H1 (cell line): ENCODE measurements at places on chromosomes 12 and 14. TPM values are rescaled to one million over a fixed set of nuclear protein-coding genes. Genes with fewer than 3 reads are reported as not detected.

SLCO1C1 gene
- 0.55 and 0.74 TPM in 2 replicates for total RNA-seq

HOXC13 gene
- total RNA-seq: 0.13 TPM in 1 of 2 replicates, not detected in the other

P2RX2 gene
- 0.84 and 1.5 TPM in 2 replicates for total RNA-seq

SPRYD4 gene
- total RNA-seq: 4.0 and 4.3 TPM in 2 replicates

FOXM1 gene
- 118 and 121 TPM in 2 replicates for total RNA-seq

ARMH4 gene
- 24.8 and 25.4 TPM in 2 replicates for total RNA-seq

- DNase-seq: no peak
- H3K4me3 ChIP-seq: no peak overlapping the region
- H3K36me3 ChIP-seq: no peaks in the 10 kb centered on the region
- no peaks in the 10 kb centered on the region for H3K27me3 ChIP-seq
Measured at GRCh38 chr14:92348154-92348553, 25.2 kb downstream of the SLC24A4 start.

DNA sequence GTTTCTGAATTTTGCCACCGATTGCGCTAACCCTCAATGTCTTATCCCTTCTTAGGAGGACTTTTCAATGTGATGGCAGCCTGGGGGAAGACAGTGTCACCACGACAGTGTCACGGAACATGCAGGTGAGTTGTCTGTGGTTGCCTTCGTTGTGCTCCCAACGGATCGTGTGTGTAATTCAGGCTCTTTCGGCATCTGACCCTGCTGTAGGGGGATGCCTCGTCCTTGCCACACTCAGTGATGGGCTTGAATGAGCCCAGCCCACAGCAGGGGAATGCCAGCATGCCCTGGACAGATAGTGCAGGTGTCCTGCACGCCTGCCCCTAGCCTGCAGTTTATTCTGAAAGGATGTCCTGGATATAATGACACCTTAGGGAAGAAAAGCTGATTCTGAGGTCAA, 123.8 kb upstream of the RTL1 start:
- no peak overlapping the region for H3K27ac ChIP-seq
- DNase-seq: no peak
- no peaks in the 10 kb centered on the region for H3K27me3 ChIP-seq
- no peak overlapping the region for H3K4me3 ChIP-seq
- no peaks in the 10 kb centered on the region for H3K4me1 ChIP-seq
- H3K36me3 ChIP-seq: no peaks in the 10 kb centered on the region

GRCh38 chr14:64217834-64218233, 76.3 kb downstream of the ESR2 start:
- H3K27ac ChIP-seq: no peak overlapping the region
- H3K36me3 ChIP-seq: peaks cover 13% of the 10 kb centered on the region
- no peaks in the 10 kb centered on the region for H3K27me3 ChIP-seq

DNA sequence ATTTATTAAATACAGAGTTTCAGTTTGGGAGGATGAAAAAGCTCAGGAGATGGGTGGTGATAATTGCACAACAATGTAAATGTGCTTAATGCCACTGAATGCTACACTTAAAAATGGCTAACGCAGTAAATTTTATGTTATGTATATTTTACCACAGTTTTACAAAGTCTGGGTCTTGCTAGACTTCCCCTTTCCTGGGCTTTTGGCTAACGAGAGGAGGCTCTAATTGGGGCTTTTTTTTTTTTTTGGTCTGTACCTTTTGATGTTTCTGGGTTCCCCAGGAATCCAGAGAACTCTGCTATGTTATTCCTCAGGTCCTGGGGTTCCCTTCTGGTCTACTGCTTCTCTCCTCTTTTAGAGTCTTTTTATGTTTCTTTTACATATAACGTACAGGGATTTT, 355.5 kb downstream of the CACNA1C start:
- no peaks in the 10 kb centered on the region for H3K36me3 ChIP-seq
- H3K27me3 ChIP-seq: no peaks in the 10 kb centered on the region
- H3K27ac ChIP-seq: no peak overlapping the region
- H3K4me1 ChIP-seq: peaks cover 7% of the 10 kb centered on the region; the same call in 1 of the 2 replicates

GRCh38 chr14:54867011-54867410, 35.6 kb downstream of the GCH1 start:
- no peaks in the 10 kb centered on the region for H3K27me3 ChIP-seq
- H3K36me3 ChIP-seq: no peaks in the 10 kb centered on the region

GRCh38 chr12:7555752-7556151, 52.2 kb upstream of the CD163 start:
- H3K4me1 ChIP-seq: no peaks in the 10 kb centered on the region
- no peak for DNase-seq
- no peak overlapping the region for H3K27ac ChIP-seq
- H3K27me3 ChIP-seq: no peaks in the 10 kb centered on the region

SYNE2 gene
- 43.6 and 46.1 TPM in 2 replicates for total RNA-seq

- H3K4me3 ChIP-seq: no peak overlapping the region
- no peak overlapping the region for H3K27ac ChIP-seq
Measured at GRCh38 chr12:22283006-22283506, 51.5 kb downstream of the ST8SIA1 start.

TAS2R19 gene
- total RNA-seq: 0.99 and 1.1 TPM in 2 replicates
